ENCODE measurements at places on chromosomes 2 and 18. TPM values are rescaled to one million over a fixed set of nuclear protein-coding genes. Genes with fewer than 3 reads are reported as not detected.

- no peak overlapping the region for H3K4me3 ChIP-seq
- no peaks in the 10 kb centered on the region for H3K27me3 ChIP-seq
- H3K27ac ChIP-seq, result no peak overlapping the region
- H3K36me3 ChIP-seq, result no peaks in the 10 kb centered on the region
Measured at GRCh38 chr18:22021701-22022100, 147.7 kb upstream of the GATA6 start.

GRCh38 chr2:66813525-66813924 lies 378.6 kb downstream of the MEIS1 start:
- H3K36me3 ChIP-seq, result no peaks in the 10 kb centered on the region
- H3K4me3 ChIP-seq, result no peak overlapping the region
- H3K4me1 ChIP-seq, result no peaks in the 10 kb centered on the region
- H3K27ac ChIP-seq, result no peak overlapping the region
- no peak for DNase-seq
- H3K27me3 ChIP-seq, result no peaks in the 10 kb centered on the region

Gene PIEZO2
- total RNA-seq, result not detected

Gene EML6
- total RNA-seq, result 15.7 TPM

- peaks cover 15% of the 10 kb centered on the region for H3K4me1 ChIP-seq
- no peak overlapping the region for H3K4me3 ChIP-seq
- no peak for DNase-seq
- H3K27ac ChIP-seq, result no peak overlapping the region
Measured at GRCh38 chr18:75185460-75185859, 23.5 kb downstream of the PTGR3 start.

- H3K4me3 ChIP-seq, result no peak overlapping the region
- H3K27me3 ChIP-seq, result no peaks in the 10 kb centered on the region
- H3K36me3 ChIP-seq, result no peaks in the 10 kb centered on the region
Measured at GRCh38 chr18:58038063-58038462, 6.0 kb upstream of the NEDD4L start.

DNA sequence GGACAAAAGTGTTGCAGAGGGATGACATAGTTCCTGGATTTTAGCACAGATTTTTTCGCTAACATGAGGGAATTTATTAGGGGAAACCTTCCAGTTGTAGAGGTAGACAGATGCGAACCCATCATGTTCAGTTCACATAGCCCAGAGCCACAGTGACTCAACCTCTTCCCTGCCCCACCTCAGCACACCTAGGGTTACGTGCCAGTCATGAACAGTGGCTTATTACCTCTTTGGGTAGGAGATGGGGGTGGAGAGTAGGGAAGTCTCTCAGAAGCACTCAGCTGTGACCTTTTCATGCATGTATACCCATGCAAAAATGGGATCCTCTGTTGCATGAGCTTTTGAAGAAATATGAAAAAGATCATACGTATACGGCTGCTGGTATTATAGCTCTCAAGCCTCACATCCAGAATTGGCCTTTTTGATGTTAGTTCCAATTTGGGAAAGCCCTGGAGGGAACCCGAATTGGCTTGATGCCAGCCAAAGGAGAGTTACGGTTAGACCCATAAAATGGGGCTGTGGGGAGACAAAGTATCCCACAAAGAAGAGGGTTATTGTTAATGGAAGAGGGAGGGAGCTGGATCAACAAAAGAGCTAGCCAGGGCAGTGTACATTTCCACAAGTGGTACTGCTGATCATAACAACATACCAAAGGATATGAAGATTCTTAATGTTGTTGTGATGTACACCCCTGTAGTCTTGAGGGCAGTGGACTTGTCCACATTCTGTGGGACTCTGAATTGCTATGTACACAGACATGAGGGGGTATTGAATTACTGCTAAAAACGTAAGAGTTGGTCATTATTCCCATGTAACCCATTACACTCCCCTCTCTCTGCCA lies 4.9 kb downstream of the TANC1 start:
- H3K4me3 ChIP-seq, result peak overlapping the region; percentile 16
- peak overlapping the region; percentile 82 for H3K27ac ChIP-seq
- peaks cover 37% of the 10 kb centered on the region for H3K4me1 ChIP-seq
- no peaks in the 10 kb centered on the region for H3K27me3 ChIP-seq
- no peaks in the 10 kb centered on the region for H3K36me3 ChIP-seq

DNA sequence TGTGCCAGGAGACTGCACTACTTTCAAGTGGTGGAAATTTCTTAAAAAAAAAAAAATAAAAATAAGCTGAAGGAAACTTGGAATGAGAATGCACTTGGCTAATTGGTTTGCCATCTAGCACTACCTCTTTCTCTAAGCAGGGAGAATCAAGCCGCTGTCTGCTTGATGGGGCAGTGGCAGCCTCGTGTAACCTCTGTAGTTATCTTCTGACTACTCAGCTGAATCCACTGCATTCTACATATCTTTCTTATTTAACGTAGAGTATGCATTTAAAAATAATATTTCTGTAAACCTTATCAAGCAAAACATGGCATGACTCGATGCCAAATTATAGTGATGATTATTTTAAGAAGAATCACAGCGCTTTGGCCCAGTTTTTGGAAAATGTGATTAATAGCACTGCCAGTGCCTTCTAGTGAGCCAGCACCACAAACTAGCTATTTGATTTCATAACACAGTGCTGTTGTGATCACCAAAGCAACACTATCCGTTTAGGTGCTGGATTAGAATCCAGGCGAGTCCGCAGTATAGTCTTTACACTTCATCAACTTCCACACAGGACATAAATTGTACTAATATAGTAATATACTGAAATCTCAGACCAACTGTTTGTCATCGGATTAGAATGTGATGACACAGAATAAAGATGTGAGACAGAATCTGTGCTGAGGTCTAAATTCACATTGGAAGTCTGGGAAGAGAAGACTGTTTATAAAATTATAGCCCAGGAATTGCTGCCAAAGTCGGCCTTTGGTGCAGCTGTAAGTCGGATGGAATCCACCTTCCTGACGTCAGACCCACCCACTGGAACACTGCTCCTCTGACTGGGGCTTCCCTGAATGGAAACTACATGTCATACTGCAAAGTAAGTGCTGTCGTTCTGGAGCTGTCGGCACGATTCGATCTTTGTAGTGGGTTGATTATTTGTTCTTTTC lies 136.5 kb upstream of the ETAA1 start:
- peak overlapping the region; percentile 97 for H3K27ac ChIP-seq
- 0 out of 2 replicates have a peak overlapping the region, but pooled peaks have one; percentile 9 for H3K4me3 ChIP-seq
- no peaks in the 10 kb centered on the region for H3K36me3 ChIP-seq
- DNase-seq, result peak; percentile 88

- no peaks in the 10 kb centered on the region for H3K36me3 ChIP-seq
- H3K27me3 ChIP-seq, result no peaks in the 10 kb centered on the region
- peaks cover 34% of the 10 kb centered on the region for H3K4me1 ChIP-seq
- H3K4me3 ChIP-seq, result no peak overlapping the region
- DNase-seq, result peak; percentile 80
Measured at GRCh38 chr2:109499566-109499965, 114.2 kb downstream of the SEPTIN10 start.

- DNase-seq, result peak; percentile 72
- no peak overlapping the region for H3K27ac ChIP-seq
- peaks cover 34% of the 10 kb centered on the region for H3K27me3 ChIP-seq
- peaks cover 6% of the 10 kb centered on the region for H3K4me1 ChIP-seq
- H3K36me3 ChIP-seq, result no peaks in the 10 kb centered on the region
Measured at GRCh38 chr2:3728104-3729054, 25.0 kb downstream of the DCDC2C start.

DNA sequence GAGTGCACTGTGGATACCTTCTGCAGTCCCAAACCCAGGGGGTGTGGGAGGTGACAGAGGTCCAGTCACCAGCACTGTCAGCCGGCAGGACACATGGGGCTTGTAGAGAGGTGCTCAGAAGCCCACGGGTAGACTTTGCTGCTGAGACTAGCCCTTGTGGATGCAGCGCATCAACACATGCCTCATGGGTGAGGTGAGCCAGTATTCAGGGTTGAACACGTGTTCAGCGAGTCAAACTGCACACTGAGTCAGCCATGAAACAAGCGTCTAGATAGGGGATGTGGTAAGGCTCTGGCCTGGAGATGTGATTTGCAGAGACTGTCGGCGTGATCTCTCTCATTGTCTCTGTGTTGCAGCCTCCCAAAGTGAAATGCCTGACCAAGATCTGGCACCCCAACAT lies 35.8 kb upstream of the SCLY start:
- no peaks in the 10 kb centered on the region for H3K27me3 ChIP-seq
- H3K27ac ChIP-seq, result no peak overlapping the region
- peaks cover 3% of the 10 kb centered on the region for H3K36me3 ChIP-seq

GRCh38 chr18:35478520-35479435 lies 19.0 kb downstream of the INO80C start:
- peak overlapping the region; percentile 98 for H3K27ac ChIP-seq
- DNase-seq, result peak; percentile 83
- no peaks in the 10 kb centered on the region for H3K27me3 ChIP-seq
- peak overlapping the region; percentile 48 for H3K4me3 ChIP-seq

DNA sequence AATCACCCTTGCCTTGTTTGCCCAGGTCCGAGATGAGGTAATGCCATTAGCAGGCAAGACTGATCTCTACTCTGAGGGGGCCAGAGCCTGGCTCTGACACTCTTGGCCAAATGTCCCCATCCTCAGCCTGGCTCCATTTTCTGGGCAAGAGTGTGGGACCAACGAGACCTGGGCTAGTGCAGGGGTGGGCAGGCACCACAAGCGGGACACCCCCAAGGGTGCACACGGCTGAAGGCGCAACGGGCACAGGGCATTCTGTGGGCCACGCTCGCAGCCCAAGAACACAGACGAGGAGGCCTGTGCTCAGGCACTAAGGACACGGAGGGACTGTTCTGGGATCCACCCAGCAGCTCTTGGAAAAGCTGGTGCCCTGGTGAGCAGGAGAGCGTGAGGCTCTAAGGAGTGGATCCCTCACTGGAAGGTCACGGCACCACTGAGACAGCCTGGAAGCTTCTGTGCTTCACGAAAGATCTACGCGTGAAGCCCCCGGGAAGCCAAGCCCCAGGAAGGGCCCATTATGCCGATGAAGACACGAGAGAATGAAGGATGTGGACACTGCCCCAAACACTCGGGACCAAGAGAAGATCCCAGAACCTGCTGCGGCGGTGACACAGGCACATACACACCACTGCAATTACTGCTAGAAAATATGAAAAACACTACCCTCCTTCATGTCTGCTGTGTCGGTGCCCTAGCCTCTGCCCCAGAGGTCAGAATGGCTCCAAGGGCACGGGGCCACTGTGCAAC lies 138.2 kb downstream of the HDAC4 start:
- H3K4me1 ChIP-seq, result peaks cover 20% of the 10 kb centered on the region
- DNase-seq, result no peak
- no peaks in the 10 kb centered on the region for H3K36me3 ChIP-seq
- no peak overlapping the region for H3K27ac ChIP-seq
- H3K4me3 ChIP-seq, result no peak overlapping the region
- H3K27me3 ChIP-seq, result no peaks in the 10 kb centered on the region

- H3K27me3 ChIP-seq, result no peaks in the 10 kb centered on the region
- no peaks in the 10 kb centered on the region for H3K36me3 ChIP-seq
- no peaks in the 10 kb centered on the region for H3K4me1 ChIP-seq
- H3K27ac ChIP-seq, result no peak overlapping the region
Measured at GRCh38 chr2:179876266-179876665, 14.9 kb upstream of the ZNF385B start.

DNA sequence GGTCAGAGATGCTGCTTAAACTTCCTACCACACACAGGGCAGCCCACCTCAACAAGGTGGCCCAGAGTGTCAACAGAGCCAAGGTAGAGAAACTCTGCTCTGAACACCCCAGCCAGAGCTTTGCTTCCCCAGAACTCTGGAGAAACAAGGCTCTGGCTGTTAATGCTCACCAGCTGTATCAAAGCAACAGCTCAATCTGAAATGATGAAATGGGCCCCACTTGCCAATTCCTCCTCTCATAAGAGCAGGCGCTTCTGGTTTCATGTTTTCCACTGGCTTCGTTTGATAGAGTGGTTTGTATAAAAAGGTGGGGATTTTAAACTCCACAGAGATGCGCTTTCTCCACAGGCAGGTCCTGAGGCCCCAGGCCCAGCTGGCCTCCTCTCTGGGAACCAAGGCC lies 60.9 kb upstream of the TFCP2L1 start:
- H3K36me3 ChIP-seq, result peaks cover 29% of the 10 kb centered on the region
- H3K4me3 ChIP-seq, result no peak overlapping the region
- no peak for DNase-seq
- H3K27ac ChIP-seq, result peak overlapping the region; percentile 47
- H3K27me3 ChIP-seq, result no peaks in the 10 kb centered on the region
- peaks cover 20% of the 10 kb centered on the region for H3K4me1 ChIP-seq

DNA sequence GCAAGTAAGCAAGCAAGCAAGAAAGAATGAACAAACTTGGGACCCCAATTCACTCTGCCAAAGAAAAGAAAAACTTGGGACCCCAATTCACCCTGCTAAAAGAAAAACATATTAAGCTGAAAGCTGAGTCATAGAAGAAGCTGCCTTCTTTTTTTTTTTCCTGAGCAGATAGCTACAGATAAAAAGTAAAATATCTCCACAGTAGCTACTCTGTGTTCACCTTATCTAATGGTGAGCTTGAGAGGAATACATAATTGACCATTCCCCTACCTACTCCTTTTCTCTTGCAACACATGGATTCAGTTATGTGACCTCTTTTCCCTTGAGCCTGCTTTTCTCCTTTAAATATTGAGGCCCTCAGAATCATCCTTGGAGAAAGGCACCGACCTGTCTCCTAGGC lies 63.0 kb downstream of the MCFD2 start:
- peaks cover 78% of the 10 kb centered on the region for H3K4me1 ChIP-seq
- H3K36me3 ChIP-seq, result no peaks in the 10 kb centered on the region
- no peaks in the 10 kb centered on the region for H3K27me3 ChIP-seq

- no peak for DNase-seq
- H3K27ac ChIP-seq, result no peak overlapping the region
- peaks cover 3% of the 10 kb centered on the region for H3K36me3 ChIP-seq
- no peaks in the 10 kb centered on the region for H3K27me3 ChIP-seq
Measured at GRCh38 chr2:120303177-120303576, 42.8 kb upstream of the INHBB start.

- no peaks in the 10 kb centered on the region for H3K27me3 ChIP-seq
- H3K27ac ChIP-seq, result no peak overlapping the region
- H3K36me3 ChIP-seq, result no peaks in the 10 kb centered on the region
- no peak for DNase-seq
Measured at GRCh38 chr2:168698969-168699368, 103.5 kb upstream of the NOSTRIN start.

DNA sequence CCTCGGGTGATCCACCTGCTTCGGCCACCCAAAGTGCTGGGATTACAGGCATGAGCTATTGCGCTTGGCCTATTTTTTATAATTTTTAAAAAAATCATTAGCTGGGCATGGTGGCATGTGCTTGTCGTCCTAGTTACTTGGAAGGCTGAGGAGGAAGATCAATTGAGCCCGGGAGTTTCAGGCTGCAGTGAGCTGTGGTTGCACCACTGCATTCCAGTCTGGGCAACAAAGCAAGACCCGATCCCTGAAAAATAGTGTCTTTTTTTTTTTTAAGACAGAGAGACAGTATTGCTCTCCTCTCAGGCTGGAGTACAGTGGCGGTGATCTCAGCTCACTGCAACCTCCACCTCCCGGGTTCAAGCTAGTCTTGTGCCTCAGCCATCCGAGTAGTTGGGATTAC lies 4.8 kb downstream of the SSB start:
- no peaks in the 10 kb centered on the region for H3K27me3 ChIP-seq
- no peak overlapping the region for H3K27ac ChIP-seq
